ENCODE measurements at places on chromosomes 12 and 14. TPM values are rescaled to one million over a fixed set of nuclear protein-coding genes. Genes with fewer than 3 reads are reported as not detected.

Gene COQ5
- 21.8 TPM for total RNA-seq

Gene SIX4
- total RNA-seq = not detected

Gene RNASE7
- total RNA-seq = not detected

Gene MMP19
- not detected for total RNA-seq

Gene PIWIL1
- not detected for total RNA-seq
